ENCODE measurements at places on chromosomes 4 and X. TPM values are rescaled to one million over a fixed set of nuclear protein-coding genes. Genes with fewer than 3 reads are reported as not detected.

The RAB40AL gene
- total RNA-seq, result 0.14 TPM

The ZFP92 gene
- total RNA-seq, result 3.0 TPM

The FAM47A gene
- total RNA-seq, result not detected

The ANOS1 gene
- total RNA-seq, result 4.3 TPM

The GPR34 gene
- not detected for total RNA-seq

The CFP gene
- total RNA-seq, result 0.11 TPM

The AMTN gene
- total RNA-seq, result not detected

The TRIM60 gene
- not detected for total RNA-seq

The DGKQ gene
- 9.1 TPM for total RNA-seq

The STAP1 gene
- not detected for total RNA-seq

The PHEX gene
- 0.60 TPM for total RNA-seq

The PCDH7 gene
- 43.2 TPM for total RNA-seq

The L1CAM gene
- total RNA-seq, result 47.6 TPM

The F8A2 gene
- total RNA-seq, result not detected

The PWWP3B gene
- 0.03 TPM for total RNA-seq

The FBXW7 gene
- total RNA-seq, result 41.0 TPM

The CNGA1 gene
- 0.31 TPM for total RNA-seq

The ERAS gene
- not detected for total RNA-seq

The SPACA5 gene
- not detected for total RNA-seq

The CXCL9 gene
- not detected for total RNA-seq
